Hematopoietic multipotent progenitor cell treated with erythropoietin and hydrocortisone succinate and interleukin-3 and kit ligand, for 15 days (in vitro differentiated cells): ENCODE measurements at places on chromosomes 4 and X.

GRCh38 chr4:184958923-184959210 is 59.4 kb upstream of the HELT start:
- DNase-seq = no peak

DNA sequence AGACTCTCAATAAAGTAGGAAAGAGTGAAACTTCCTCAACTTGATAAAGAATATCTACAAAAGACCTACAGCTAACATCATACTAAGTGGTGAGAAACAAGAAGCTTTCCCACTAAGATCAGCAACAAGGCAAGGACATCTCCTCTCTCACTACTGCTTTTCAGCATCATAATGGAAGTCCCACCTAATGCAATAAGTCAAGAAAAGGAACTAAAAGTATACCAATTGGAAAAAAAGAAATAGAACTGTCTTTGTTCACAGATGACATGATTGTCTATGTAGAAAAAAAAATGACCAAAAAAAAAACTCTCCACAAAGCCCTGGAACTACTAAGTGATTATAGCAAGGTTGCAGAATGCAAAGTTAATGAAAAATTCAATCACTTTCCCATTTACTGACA is 25.1 kb upstream of the SH3RF1 start:
- no peak for DNase-seq

- DNase-seq = no peak
Measured at GRCh38 chr4:117137145-117137544, 51.8 kb upstream of the TRAM1L1 start.

GRCh38 chr4:147094238-147094637 is 148.6 kb upstream of the TTC29 start:
- no peak for DNase-seq

DNA sequence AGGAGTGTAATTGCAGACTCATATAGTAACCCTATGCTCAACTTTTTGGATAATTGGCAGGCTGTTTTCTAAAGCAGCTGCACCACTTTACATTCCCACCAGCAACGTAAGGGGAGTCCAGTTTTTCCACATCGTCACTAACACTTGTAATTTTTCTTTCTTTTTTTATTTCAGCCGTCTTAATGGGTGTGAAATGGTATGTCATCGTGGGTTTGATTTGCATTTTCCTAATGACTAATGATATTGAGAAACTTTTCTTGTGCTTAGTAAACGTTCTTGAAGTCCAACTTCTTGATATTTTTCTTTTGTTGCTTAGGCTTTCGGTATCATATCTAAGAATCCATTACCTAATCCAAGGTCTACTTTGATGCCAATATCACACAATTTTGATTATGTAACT is 95.3 kb upstream of the IL1RAPL1 start:
- DNase-seq = no peak

DNA sequence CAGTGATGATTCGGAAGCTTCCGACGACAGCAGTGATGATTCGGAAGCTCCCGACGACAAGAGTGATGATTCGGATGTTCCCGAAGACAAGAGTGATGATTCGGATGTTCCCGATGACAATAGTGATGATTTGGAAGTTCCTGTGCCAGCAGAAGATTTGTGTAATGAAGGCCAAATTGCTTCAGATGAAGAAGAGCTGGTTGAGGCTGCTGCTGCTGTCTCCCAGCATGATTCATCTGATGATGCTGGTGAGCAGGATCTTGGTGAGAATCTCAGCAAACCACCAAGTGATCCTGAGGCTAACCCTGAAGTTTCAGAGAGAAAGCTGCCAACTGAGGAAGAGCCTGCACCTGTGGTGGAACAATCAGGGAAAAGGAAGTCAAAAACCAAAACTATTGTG is 14.2 kb downstream of the CXCR3 start:
- DNase-seq = no peak

GRCh38 chrX:103107836-103108235 is 14.9 kb upstream of the NXF3 start:
- DNase-seq = no peak

GRCh38 chrX:56744996-56745395 is 16.0 kb downstream of the NBDY start:
- DNase-seq = no peak

DNA sequence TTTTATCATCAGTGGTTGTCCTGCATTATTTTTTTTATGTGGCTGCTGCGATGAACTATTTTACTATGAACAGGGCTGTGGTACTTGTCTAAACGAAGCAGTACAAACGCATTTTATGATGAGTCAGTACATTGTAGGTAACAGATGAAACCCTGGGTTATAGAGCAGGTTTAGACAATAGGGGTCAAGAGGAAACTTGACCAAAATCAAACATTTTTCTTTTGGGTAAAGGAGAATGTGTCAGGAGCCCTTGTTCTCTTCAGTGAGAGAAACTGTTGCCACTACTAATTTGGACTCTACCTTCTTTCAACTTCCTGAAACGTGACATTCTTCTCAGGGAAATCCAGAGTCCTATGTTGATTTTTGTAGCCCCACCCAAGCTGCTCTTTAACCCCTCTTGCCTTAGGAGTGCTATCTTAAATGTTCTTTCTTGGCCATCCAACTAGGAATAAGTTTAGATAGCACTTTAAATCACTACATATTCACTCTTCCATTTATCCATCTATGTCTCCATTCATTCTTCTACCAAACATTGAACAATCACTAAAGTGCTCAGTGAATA is 415.8 kb upstream of the NR3C2 start:
- no peak for DNase-seq

- no peak for DNase-seq
Measured at GRCh38 chr4:42646013-42646784, 10.7 kb downstream of the ATP8A1 start.

DNA sequence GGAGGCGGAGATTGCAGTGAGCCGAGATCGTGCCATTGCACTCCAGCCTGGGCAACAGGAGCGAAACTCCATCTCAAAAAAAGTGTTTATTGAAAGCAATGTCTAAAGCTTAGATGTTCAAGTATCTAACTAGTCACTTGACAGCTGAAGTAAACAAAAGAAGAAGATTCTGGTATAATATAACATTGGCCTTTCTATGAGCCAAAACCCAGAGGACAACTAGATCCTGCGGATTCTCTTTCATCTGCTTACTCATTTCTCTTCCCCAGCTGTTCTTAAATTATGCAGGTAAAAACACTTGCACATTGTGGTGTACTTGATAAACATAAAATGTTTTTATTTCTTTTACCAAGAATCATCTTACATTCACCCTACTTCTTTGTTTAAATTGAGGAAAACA is 24.1 kb upstream of the AREG start:
- no peak for DNase-seq

DNA sequence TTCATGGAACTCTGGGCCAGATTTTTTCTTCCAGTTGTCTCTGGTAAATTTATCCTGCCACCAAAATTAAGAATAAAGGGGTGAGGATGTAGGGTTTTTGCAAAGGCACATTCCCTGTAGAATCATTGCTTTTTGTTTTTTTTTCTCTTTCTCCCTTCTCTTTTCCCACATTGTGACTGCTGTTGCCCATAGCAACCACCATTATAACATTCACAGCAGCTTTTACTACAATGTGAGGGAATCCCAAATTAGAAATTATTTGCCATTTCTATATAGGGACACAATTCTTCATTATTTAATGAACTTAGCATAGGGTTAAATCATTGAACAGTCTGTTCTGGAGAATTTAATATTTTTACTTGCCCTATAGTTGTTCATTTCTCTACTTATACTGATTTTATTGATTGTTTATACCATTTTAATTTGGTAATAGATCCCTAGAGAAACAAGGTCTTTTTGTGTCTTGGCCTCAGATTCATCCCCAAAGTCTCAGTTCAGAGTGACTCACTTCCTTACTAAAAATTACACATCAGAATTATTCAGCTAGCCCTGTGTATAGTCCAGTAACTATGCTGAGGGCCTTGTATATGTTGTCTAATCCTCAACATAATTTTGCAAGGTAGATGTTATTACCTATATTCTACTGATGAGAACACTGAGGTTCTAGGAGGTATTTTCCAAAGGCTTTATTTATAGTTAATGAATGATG is 80.8 kb upstream of the ANK2 start:
- DNase-seq = no peak

DNA sequence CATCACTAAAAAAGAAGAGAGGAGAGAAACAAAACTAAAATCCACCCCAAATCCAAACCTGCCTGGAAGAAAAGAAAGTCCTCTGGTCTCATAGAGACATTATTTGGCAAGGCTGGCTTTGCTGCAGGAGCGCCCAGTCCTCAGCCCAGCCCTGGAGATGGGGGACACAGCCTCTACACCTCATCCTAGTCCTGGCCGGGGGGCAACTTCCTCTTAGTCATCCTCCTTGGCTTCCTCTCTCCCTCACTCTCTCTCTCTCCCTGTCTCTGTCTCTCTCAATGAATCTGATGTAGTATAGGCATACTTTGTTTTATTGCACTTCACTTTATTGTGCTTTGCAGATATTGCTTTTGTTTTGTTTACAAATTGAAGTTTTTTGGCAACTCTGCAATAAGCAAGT is 55.8 kb upstream of the MAGEB10 start:
- DNase-seq = no peak

GRCh38 chr4:47488706-47489105 is 3.6 kb downstream of the ATP10D start:
- DNase-seq = no peak

DNA sequence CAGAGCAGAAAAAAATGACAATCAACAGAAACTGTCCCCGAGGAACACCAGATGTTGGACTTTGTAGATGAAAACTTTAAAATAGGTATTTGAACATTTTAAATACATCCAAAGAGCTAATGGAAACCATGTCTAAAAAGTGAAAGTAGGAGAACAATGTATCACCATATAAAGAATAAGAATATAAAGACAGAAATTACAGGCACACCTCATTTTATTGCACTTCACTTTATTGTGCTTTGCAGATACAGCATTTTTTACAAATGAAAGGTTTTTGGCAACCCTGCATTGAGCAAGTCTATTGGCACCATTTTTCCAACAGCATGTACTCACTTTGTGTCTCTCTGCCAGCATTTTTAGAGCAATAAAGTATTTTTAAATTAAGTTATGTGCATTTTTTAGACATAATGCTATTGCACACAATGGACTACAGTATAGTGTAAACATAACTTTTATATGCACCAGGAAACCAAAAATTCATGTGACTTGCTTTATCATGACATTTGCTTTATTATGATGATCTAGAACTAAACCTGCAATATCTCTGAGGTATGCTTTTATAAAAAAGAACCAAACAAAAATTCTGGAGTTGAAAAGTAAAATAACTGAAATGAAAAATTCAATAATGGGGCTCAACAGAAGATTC is 212.4 kb upstream of the CASK start:
- no peak for DNase-seq

GRCh38 chr4:105145156-105145902 is 1.3 kb upstream of the TET2 start:
- no peak for DNase-seq

DNA sequence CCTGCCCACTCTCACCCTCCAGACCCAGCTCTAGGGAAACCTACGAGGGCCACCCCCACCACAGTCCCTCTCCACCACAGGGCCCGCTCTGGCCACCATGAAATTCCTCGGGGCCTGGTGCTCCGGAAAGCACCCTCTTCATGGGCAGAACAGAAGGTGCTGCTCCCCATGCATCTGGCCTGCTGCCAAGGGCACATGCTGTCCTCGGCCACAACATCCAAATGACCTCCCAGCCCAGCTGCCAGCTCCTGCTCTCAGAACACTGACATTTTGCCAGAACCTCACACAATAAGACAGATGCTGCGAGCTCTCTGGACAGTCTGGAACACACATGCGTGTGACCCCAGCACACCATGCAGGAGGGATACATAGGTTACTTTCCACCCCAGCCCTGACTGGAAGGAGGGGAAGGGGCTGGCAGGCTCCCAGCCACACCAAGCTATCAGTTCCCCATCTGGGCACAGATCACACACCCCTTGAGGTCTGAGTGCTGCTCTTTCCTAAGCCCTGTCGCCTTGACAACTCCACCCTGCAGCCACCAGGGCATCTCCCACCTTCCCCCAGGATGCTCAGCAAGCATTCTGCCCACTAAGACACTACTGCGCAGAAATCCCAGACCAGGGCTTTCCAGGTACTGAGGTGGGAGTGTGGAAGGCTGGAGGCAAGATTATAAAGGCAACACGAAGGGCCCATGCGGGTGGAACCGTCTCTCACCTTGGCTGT is 5.8 kb downstream of the CCNQ start:
- DNase-seq = no peak

DNA sequence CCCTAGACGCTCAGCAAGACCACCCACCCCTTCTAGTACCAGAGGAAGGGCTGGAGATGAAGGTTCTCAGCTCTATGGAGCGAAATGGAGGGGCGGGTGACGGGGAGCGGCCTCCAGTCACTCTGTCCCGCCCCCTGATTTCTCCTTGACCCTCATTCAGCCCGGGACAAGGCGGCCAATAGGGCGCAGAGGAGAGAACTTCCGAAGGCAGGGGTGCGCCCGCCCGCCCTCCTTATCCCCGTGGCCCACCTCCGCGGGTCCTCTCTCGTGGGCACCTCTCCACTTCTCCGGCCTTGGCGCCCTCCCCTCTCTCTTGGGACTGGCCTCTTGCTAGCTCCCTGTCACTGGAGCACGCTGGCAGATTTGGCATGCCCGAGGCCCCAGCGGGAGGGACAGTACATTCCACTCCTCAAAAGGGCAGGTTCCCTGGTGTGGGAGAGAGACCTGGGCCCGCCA is 1.1 kb upstream of the SEPTIN6 start:
- DNase-seq = no peak

DNA sequence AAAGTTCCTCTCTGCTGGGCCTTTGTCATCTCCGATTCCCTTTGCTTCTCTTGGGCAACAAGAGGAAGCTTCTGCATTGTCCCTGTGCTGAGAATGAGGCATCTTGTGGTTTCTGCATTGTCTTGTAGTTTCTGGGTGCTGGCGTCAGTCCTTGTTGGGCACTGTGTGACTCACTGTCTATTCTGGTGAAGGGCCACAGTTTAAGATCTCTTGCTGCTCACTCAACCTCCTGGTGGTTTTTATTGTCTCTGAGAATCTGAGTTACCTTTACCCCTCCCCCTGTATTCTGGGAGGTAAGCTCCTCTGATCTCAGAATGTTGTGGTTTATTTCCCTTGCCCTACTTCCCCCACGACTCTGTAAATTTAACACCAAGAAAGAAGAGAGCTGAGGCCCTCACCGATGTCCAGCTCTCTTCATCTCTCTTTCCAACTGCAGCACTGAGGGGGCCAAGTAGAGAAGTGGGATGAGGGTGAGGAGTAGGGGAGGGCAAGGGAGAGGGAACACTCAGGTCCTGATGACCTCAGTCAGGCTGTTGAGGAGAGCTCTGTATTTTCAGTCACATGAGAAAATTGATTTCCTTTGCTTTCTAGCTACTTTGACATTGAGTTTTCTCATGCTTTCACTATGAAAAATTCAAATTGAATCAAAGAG is 441.6 kb upstream of the PITX2 start:
- no peak for DNase-seq

DNA sequence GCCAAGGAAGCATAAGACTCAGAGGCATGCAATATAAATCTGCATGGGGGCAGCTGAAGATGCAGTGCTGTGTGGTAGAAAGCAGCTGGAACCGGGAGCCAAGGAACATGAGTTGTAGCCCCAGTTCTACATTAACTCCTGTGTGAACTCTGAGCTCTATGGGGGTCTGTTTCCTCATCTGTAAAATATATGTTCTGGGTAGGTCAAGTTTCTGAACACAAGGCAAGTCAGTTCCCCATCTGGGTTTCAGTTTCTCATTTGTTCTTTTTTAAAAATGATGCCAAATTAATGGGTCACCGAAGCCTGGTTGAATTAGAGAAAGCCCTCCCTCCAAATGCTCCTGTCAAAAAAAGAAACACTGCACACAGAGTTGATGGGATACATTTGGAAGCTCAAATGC is 24.0 kb downstream of the UNC5C start:
- no peak for DNase-seq
